ENCODE measurements at places on chromosomes 7 and 10. TPM values are rescaled to one million over a fixed set of nuclear protein-coding genes. Genes with fewer than 3 reads are reported as not detected.

NME8 gene
- not detected for total RNA-seq

AGMO gene
- total RNA-seq, result 0.20 TPM

PRPS1L1 gene
- not detected for total RNA-seq

PIP gene
- not detected for total RNA-seq

CRTAC1 gene
- total RNA-seq, result not detected

SPDYE8 gene
- total RNA-seq, result not detected

NPY4R gene
- total RNA-seq, result not detected

NAT16 gene
- total RNA-seq, result not detected

PROSER2 gene
- total RNA-seq, result 14.6 TPM

SLC16A12 gene
- 0.18 TPM for total RNA-seq

NPY gene
- total RNA-seq, result 1.8 TPM

TMEM229A gene
- not detected for total RNA-seq

MYH16 gene
- not detected for total RNA-seq

OR6B1 gene
- not detected for total RNA-seq

MAT1A gene
- not detected for total RNA-seq

PUS7 gene
- total RNA-seq, result 52.3 TPM

ABCB4 gene
- total RNA-seq, result 0.13 TPM

HABP2 gene
- not detected for total RNA-seq

RGR gene
- 0.58 TPM for total RNA-seq

VSTM4 gene
- total RNA-seq, result 7.1 TPM

JCAD gene
- 0.08 TPM for total RNA-seq

BET1 gene
- 38.2 TPM for total RNA-seq

PLCE1 gene
- 5.0 TPM for total RNA-seq

SEMA3A gene
- 19.4 TPM for total RNA-seq

BEND7 gene
- 5.5 TPM for total RNA-seq

ZCCHC24 gene
- total RNA-seq, result 53.1 TPM

FAM25G gene
- total RNA-seq, result 0.63 TPM

LZTS2 gene
- total RNA-seq, result 239 TPM

MMD2 gene
- total RNA-seq, result not detected

UTF1 gene
- not detected for total RNA-seq

PNLIP gene
- not detected for total RNA-seq

P4HA1 gene
- total RNA-seq, result 78.0 TPM

NCF1 gene
- not detected for total RNA-seq

PRXL2A gene
- 259 TPM for total RNA-seq

AKR1C1 gene
- total RNA-seq, result 2.7 TPM

FGFR2 gene
- 45.9 TPM for total RNA-seq

RAPGEF5 gene
- total RNA-seq, result 0.03 TPM

AQP1 gene
- 31.4 TPM for total RNA-seq

CAMK2B gene
- 0.84 TPM for total RNA-seq

SUGCT gene
- total RNA-seq, result 4.8 TPM

GBF1 gene
- total RNA-seq, result 131 TPM

Data from SJCRH30 (cell line).